Adrenal gland (tissue), 19 donors: ENCODE measurements at places on chromosomes 7 and 10. TPM values are rescaled to one million over a fixed set of nuclear protein-coding genes. Genes with fewer than 3 reads are reported as not detected.

- DNase-seq: no peak
Observed at GRCh38 chr10:114911801-114912469, 26.1 kb upstream of the TRUB1 start.

DNA sequence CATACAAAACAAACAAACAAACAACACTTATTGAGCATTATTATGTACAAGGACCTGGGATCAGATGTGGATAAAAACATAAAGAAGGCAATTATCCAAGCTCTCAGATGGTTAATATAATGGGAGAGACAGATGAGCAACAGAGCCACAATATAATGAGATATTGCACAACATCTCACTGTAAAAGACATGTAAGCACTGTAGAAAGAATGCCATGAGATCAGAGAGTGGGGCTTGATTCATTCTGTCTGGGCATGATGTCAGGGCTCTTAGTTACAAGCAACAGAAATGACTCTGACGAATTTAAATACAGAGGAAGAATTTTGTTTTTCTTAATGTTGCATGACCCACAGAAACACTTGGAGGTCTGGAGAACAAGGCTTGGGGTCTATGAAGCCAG is 164.7 kb upstream of the PLXDC2 start:
- no peak for DNase-seq

GRCh38 chr7:127411176-127411575 is 18.7 kb upstream of the ZNF800 start:
- no peak for DNase-seq

DNA sequence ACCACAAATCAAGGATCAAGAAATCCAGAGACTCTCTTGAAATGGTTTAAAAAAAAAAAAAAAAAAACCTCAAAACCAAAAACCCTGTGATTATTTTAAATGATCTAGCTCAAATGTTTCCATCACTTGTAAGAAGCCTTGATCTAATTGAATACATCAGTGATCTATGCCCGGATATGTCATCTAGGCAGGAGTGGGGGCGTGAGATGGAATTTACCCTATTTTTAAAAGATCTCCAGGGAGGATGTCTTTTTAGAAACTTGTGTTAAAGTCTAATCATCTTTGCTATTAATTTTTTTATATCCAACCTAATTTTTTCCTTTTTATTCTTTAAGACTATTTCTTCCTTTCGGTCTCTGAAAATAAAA is 101.4 kb upstream of the PDLIM1 start:
- no peak for DNase-seq

- no peak for DNase-seq
Observed at GRCh38 chr7:69844264-69844868, 246.1 kb downstream of the AUTS2 start.

The NME8 gene
- total RNA-seq: not detected

The TUBAL3 gene
- total RNA-seq: not detected
